ENCODE measurements at places on chromosomes 5 and 9.

- no peak for DNase-seq
Observed at GRCh38 chr5:173493040-173493439, 123.4 kb downstream of the BOD1 start.

- no peak for DNase-seq
Observed at GRCh38 chr5:178394074-178394473, 161.5 kb upstream of the PHYKPL start.

DNA sequence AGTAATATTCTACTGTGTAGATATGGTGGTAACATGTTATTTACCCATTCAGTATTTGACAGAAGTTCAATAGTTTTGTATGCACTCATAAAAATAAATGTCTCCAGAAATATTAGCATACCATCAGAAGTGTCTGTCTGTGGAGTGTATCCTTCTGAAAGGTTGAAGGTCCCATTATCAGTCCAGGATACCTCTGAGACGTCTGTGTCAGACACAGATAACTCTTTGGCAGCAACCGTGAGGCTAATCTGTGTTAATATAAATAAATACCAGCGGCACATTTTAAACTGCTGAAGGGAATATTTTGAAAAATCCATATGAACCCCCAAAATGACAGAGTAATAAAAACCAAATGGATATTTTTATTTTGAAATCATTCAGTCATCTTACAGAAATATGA, 11.9 kb upstream of the ZNF622 start:
- no peak for DNase-seq

DNA sequence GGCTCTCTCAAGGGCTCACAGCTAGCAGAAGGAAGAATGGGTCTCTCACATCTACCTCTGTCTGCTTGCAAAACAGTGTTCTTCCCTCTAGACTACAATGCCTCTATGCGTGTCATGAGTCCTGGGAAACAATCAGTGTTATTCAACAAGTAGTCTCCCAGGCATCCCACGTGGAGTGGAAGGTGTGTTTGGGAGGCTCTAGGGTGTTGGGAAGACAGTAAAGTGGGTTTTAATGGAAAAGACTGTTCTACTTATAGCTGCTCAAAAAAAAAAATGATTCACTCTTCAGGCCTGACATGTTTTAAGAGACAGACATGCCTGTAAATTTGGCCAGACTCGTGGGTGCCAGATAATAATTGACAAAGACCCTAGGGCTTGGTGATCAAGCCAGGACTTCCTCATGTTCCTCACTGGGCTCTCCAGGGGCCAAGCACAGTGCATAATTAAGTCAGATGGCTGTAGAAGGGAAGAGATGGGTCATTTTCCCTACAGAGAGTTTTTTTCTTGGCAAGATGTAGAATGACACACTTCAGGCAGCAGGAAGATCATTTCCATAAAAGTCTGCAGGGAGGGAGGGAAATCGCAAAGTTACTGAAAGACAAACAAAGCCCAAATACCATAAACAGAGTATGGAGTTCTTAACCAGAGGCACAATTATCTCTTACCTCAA, 246.4 kb downstream of the ACTL7B start:
- DNase-seq = no peak

DNA sequence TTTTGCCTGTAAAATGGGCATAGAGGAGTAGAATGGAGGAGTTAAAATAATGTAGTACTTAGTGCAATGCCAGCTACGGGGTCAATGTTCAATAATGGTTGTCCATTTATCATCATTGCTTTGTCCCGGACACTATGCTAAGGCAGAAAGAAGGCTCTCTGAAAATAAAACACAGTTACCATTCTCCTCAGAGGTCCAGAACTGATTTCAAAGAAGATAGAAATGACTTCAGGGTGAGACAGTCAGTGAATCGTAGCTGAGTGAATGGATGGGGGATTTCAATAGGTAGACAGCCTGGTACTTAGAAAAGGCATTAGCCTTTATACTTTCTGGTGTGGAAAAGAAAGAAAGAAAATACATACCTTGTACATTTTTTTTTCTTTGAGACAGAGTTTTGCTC, 1.2 kb upstream of the AK3 start:
- DNase-seq = no peak

- no peak for DNase-seq
Observed at GRCh38 chr9:120841930-120842684, 615 bp downstream of the PSMD5 start.

All from NCI-H1436 treated with DMSO at 0.1 percent for 48 hours (cell line).